ENCODE measurements at places on chromosomes 1 and 21.
A peak's percentile ranks its signal among the peaks of the same experiment; 100 is the strongest.

GRCh38 chr1:165753934-165754333, 14.7 kb downstream of the TMCO1 start:
- DNase-seq: no peak

GRCh38 chr1:147334292-147334691, 91.8 kb downstream of the CHD1L start:
- DNase-seq: no peak

DNA sequence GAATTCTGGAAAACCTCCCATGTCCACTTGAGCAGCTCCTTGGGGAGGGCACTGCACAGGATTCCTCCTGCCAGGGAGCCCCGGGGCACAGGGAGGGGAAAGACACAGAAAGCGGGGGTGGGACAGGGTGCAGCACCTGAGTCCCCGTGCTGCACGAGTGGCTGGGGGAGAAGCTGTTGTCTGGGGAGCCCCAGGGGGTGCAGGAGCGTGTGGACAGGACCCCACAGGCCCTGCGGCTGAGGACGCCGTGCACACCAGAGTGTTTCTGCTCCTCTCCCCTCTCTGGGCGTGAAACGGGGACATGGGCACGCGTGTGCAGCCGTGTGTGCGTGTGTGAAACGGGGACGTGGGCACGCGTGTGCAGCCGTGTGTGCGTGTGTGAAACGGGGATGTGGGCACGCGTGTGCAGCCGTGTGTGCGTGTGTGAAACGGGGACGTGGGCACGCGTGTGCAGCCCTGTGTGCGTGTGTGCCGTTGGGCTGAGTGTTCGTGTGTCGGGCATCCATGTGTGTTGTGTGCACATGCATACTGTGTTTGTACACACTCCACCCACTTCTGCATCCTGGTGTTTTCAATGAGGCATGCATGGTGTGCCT, 21.9 kb downstream of the FAAP20 start:
- no peak for DNase-seq

GRCh38 chr1:25631750-25632485, 15.3 kb downstream of the MAN1C1 start:
- DNase-seq: peak; percentile 74

DNA sequence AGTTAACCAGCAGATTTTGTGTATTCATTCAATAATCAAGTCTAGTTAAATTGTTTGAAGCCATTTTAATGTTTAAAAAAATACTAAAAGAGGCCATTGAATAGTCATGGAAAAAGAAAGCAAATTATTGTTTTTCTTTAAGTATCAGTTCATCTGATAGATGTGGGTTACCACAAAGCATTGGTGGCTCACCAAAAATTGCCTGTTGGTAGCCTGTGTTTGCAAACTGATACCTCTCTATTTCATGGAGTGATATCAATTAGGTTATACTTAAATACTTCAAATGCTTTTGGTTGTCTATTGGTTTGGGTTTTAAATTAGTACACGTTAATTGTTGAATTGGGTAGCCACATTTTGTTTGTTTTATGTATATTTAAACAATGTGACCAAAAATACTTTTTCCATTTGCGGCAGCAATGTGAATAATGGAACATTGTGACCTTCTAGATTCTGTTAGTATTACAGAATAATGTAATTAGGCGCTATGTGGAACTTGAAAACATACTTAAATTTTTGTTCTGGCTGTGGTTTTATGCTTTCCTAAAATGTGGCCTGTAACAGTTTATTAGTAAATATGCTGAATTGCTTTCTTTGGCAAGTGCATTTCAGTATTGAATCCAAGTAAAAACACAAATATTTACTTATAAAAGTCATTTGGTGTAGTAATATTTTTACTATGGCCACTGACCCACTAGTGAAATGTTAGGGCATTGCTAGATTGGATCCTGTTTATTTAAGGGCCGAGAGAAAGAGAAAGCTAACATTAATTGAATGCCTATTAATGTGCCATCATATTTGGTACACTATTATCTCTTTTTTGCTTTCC, 37.1 kb upstream of the NBL1 start:
- DNase-seq: no peak

DNA sequence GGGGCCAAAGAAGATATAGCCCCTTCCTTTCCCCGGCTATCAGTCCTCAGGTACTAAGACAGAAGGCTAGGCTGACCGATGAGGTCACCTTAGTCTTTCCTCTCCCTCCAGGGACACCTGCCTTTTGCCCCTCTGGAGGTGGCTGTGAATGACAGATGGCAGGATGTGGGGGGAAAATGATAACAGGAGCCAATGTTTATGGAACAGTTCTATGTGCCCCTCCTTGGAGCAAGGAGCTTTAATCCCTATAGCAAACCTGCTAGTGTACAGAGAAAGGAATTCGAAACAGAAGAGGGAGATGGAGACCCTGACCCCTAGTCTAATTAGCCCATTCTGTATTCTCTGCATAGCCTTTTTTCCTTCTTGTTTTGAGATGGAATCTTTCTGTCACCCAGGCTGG, 28.1 kb downstream of the SERINC2 start:
- DNase-seq: no peak

GRCh38 chr1:214380396-214380795, 99.4 kb downstream of the SMYD2 start:
- DNase-seq: no peak

DNA sequence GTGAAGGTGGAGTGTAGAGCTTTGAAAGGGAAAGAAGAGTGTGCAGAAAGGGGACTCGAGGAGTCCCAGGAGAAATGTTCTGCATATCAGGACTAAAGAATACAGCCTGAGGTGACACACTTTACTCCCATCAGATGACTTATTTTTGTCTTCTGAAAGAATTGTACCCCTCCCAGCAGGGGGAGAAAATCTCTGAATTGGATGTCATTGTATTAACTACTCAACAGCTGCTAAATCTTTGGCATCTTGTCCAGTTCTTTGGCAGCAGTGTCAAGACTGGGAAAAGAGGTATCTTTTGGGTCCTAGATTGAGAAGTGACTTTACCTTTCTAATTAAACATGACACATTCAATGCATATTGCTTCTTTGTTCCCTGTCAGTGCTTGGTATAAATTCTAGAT, 18.9 kb downstream of the UBE4B start:
- no peak for DNase-seq

DNA sequence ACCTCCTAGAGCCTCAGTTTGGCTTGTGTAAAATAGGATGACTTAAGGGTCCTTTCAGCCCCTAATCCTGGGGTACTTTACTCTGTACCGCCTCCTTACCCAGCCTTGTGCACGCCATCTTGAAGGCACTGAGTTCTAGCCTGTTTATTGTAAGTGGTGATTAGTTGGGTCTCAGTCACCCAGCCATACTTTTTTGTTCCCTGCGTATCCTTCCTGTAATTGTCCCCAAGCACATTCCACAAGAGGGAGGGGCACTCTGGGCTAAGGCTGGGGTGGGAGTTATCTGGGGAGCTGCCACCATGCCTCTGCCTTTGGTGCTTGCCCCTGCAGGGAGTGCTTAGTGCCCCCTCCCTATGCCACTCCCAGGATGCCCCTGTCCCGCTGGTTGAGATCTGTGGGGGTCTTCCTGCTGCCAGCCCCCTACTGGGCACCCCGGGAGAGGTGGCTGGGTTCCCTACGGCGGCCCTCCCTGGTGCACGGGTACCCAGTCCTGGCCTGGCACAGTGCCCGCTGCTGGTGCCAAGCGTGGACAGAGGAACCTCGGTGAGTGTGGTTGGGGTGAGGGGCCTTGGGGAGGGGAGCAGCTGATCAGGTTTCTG, 856 bp downstream of the FDPS start:
- no peak for DNase-seq

DNA sequence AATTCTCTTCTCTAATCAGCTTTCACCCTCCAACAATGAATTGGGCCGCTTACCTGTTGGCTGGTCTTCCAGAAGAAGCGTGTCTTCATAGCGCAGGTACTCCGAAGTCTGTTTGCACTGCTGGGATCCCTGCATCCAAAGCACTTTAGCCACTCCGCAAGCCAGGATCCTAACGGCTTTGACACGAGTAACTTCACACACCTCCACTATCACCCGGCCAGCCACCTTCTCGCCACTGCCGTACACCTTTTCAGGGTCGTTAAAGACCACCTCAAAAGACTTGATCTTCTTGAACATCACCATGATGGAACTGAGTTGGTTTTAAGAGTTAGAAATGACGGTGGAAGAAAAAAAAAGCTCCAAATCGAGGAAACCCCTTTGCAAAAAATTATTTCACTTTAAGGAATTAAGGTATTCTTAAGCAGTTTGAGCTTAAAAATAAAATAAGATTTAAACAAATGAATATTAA, 381 bp downstream of the TXNIP start:
- DNase-seq: no peak

GRCh38 chr1:13792419-13792818, 92.4 kb downstream of the PRDM2 start:
- no peak for DNase-seq

GRCh38 chr1:1373815-1374588, 1.0 kb downstream of the AURKAIP1 start:
- no peak for DNase-seq

DNA sequence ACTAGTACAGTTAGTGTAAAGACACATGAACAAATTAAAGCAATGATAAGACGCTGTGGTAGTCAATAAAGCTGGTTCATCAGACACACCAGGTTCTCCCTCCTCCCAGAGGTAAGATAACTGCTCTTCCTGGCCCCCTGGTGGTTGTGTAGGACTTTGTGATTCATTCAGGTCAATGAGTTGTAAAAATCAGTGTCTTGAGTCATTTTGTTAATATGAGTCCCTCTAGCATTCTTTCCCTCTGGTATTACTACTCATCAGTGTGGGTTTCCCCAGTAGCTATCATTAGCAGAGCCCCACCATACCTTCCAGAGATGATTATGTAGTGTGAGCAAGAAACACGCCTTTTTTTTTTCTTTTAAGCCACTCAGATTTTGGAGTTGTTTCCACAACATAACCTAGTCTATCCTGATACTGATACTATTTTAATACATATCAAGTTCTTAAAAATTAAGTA, 3.6 kb upstream of the SETDB1 start:
- no peak for DNase-seq

- no peak for DNase-seq
Observed at GRCh38 chr1:40783001-40783905, at the start of gene KCNQ4. TSS of gene KCNQ4 (plus strand) at chr1:40783787. CDS start at chr1:40784094, 307 bp downstream.

- no peak for DNase-seq
Observed at GRCh38 chr1:22848405-22848804, 124.3 kb downstream of the LACTBL1 start.

GRCh38 chr1:51283979-51284378, 46.4 kb downstream of the TTC39A start:
- no peak for DNase-seq

DNA sequence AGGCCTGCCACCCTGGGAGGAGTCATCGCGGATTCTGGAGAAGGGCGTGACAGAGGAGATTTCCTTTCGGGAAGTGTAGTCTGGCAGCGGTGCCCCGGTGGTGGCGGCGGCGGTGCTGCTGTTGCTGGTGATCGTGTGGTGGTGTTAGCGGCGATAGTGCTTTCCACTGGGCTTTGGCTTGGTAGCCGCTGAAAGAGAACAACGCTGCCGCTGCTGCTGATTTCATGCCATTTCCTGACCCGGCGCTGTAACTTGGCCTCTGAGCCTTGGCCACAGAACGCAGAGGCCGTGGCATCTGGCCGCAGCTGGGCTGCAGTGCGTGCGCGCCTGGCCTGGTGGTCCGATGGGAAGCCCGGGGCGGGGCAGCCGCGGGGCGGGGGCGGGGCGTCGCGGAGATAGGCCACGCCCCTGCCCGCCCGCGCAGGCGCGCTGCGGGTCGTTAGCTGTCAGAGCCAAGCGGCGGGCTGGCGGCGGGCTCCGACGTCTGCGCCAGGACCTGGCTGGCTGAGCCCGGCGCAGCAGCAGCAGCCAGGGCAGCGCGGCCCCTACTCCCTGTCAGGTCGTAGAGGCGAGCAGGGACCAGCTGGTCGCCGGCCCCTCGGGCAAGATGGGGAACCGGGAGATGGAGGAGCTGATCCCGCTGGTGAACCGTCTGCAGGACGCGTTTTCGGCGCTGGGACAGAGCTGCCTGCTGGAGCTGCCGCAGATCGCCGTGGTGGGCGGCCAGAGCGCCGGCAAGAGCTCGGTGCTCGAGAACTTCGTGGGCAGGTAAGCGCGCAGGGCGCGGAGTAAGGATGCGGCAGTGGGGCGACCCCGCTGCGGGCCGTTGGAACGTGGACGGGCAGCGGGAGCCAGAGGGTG, at the start of gene DNM3:
DNM3 (plus strand) TSS at position 449 of the 861 bp plus-strand sequence; CDS start at position 608, 159 bp downstream.
- no peak for DNase-seq

- DNase-seq: no peak
Observed at GRCh38 chr1:211589782-211590721, 11.1 kb upstream of the SLC30A1 start.

DNA sequence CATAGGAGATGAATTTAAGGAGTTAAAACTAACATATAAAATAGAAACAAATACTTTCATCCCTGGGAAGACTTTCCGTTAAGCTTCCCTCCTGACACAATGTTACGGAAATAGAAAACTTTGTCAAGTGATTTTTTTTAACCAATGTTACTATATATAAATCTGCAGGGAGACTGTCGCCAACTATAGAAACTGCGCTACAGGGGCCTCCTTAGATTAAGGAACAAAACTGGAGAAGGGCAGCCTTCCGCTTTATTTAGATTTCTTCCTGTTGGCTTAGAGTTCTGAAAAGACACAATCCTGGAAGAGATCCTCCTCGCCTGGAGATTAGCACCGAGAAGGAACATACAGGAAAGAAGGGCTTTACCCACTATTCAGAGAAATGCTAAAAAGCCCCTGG, 1.5 kb downstream of the MGST3 start:
- DNase-seq: no peak

DNA sequence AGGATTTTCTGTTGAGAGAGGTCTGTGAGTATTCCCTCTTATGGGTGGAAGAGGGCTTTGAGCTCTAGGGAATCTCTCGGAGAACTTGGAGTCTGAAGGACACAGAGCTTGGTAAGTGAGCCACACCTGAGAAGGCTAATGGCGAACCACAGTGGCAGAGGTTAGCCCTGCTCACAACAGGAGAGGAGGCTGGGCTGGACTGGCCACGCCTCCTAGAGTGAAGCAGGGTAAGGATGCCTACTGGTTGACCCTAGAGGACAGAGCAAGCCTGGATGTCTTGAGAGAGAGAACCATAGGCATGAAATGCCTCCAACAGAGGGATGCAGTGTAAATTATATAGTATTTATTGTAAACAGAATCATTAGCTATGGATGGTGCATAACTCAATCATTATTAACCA, 232.6 kb downstream of the PCP4 start:
- DNase-seq: no peak

DNA sequence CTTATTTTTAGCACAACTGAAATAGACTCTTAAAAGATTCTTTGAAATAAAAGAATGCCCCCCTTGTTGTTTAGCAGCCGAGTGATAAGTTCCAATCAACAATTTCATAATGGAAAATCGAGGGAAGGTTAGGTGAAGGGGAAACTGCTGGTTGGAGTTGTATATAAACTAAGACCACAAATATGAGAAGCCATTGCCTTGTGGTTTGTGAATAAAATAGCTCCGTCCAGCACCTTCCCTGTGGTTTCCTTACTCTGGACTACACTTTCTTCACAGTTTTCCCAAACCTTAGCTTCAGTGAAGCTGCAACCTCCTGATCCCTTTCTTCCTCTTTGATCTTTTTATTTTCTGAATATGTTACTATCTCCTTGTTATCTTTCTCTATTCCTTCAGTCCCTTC, 6.7 kb upstream of the RAB3GAP2 start:
- no peak for DNase-seq

GRCh38 chr1:237012788-237013383, 8.6 kb upstream of the MT1HL1 start:
- no peak for DNase-seq

GRCh38 chr21:42341776-42342542, 8.8 kb downstream of the TFF2 start:
- no peak for DNase-seq

Data from vagina (tissue), 2 donors.